GM12865 (cell line): ENCODE measurements at places on chromosomes 2 and 18.

GRCh38 chr2:179550214-179550613 lies 285.6 kb upstream of the SESTD1 start:
- DNase-seq, result no peak

GRCh38 chr2:238291550-238292281 lies 3.3 kb upstream of the PER2 start:
- DNase-seq, result no peak

GRCh38 chr2:230920167-230920566 lies 4.9 kb downstream of the GPR55 start:
- peak; percentile 58 for DNase-seq

- no peak for DNase-seq
These were observed 23.2 kb downstream of the MAP4K4 start for GRCh38 chr2:101720732-101721131.

DNA sequence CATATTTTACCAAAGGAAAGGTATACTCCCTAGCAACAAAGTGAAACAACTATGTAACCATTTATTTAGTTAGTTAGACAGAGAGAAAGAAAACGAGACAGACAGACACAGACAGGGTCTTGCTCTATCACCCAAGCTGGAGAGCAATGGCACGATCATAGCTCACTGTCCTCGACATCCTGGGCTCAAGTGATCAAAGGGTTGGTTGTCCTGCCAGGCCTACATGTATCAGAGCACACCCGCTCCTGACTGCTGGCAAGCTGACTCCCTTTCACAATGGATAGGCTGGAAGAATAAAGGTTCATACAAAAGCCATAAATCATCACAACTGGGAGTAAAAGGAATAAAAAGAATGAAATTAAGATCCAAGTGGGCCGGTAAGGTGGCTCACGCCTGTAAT lies 53.5 kb downstream of the ATL2 start:
- no peak for DNase-seq

DNA sequence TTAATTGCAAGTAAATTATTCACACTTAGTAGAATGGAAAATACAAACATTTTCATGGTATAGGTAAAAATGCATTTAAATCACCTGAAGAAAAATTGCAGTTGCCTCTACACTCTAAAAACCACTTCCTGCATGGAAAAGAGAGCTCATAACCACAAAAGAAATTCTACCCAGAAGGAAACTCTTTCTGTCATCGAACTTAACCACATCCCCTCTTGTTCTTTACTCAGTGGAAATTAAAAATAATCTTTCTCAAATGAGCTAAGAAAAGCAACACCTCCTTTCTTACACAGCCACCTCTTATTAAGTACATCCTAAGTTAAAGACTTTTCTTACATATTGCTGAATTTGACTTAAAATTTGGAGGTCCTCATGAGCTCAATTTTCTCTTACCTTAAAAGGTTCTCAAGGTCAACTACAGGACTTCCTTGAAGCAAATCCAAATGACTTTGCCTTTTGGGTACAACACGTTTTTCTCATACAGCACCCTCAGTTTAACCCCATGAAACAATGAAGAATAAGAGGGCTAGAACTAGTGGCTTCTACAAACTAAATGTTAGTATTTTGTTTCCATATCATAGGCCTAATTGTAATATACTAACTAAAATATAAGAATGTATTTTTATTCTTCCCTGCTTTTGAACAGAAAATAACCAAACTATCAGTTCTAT lies 109.1 kb upstream of the CRIM1 start:
- DNase-seq, result peak; percentile 67

- peak; percentile 77 for DNase-seq
These were observed 45.1 kb downstream of the SLC9A2 start for GRCh38 chr2:102664471-102664909.

- no peak for DNase-seq
These were observed 204.2 kb downstream of the SH3BP4 start for GRCh38 chr2:235156055-235156454.

- DNase-seq, result no peak
These were observed 77.6 kb downstream of the SCN3A start for GRCh38 chr2:165126244-165126643.

DNA sequence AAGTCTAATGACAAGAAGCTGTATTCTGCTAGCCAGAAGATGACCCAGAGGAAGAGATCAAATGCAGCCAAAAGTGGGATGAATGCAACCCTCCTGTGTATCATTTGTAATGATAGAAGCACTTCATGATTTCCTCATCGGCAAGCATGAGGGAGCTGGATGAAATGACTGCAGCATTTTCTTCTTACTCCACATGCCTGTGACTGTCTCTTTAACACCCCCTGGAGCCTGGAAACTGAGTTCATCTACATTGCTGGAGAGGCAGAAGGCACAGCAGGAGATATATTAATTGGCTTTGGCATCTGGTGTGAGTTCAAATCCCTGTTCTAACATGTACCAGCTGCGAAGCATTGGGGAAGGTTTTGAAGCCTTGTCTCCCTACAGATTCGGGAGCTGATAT lies 37.7 kb downstream of the ID2 start:
- no peak for DNase-seq
